NCI-H2171 treated with DMSO at 0.1 percent for 48 hours (cell line): ENCODE measurements at places on chromosomes 13 and 19.

- DNase-seq = no peak
Observed at GRCh38 chr19:53892981-53893325, 11.0 kb downstream of the PRKCG start.

GRCh38 chr13:73924607-73925006 lies 209.6 kb downstream of the KLF12 start:
- no peak for DNase-seq

DNA sequence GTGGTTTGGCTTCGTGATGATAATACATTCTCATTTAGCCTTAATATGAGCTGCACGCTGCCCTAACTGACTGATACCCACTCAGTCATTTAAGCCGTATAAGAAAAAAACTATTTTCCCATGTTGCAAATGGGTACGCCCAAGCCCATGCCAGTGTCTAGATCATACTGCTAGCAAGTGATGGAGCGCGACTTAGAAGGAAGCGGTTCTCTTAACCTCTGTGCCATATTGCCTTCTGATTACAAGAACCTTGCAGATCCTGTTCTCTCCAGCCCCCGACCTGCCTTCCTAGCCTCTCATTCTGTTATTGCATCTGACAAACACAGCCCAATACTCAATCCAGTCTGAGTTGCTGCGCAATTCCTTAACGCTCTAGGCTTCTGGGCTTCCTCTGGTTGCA lies 603 bp downstream of the GPALPP1 start:
- no peak for DNase-seq

DNA sequence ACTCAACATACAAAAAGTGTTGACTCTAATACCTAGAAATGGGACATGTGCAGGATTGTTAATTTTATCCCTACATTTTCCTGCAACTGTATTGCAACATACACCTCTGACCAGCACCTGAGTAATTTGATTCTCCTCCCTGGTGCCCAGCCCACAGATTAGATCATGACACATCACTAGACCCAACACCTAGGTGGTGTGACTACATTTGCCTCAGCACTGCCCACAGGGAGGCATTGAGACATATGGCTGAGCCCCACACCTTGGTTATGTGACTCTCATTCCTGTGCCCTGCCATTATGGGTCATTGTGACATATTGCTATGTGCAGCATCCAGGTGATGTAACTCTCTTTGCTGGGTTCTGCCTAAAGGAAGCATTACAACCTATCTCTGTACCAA lies 13.2 kb upstream of the ZNF254 start:
- no peak for DNase-seq

DNA sequence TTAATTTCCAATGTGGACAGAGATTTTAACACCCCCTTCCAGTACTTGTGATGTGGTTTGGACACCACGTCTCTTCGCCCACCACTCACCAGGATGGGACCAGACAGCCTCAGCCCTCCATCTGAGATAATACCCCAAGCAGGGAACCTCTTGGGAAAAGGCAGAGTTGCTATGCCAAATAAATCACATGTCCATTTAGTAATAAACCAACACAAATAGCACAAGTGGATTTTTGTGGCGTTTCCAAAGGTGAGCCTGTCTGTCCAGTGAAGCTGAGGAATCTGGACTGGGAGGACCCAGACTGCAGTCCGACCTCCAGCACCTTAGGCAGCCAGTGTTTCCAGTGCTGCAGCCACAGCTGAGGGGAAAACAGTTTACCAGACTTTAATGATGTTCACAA lies 34.1 kb upstream of the GAS6 start:
- DNase-seq = no peak

DNA sequence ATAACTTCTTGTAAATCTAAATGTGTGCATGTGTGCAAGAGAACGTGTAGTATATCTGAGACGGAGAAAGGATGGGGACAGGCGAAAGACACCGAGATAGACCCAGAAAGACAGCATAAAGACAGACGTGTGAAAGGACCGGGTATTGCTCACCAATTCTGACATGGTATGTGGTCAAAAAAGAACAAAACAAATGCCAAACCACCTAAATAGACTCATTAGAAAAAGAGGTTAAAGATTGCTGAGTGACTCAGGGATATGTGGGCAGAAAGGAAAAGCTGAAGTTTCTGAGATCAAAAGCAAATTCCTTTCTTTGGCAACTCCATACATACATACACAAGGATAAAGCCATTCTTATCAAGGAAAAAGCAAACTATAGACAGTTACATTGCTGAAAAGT lies 179.7 kb upstream of the TSC22D1 start:
- no peak for DNase-seq

DNA sequence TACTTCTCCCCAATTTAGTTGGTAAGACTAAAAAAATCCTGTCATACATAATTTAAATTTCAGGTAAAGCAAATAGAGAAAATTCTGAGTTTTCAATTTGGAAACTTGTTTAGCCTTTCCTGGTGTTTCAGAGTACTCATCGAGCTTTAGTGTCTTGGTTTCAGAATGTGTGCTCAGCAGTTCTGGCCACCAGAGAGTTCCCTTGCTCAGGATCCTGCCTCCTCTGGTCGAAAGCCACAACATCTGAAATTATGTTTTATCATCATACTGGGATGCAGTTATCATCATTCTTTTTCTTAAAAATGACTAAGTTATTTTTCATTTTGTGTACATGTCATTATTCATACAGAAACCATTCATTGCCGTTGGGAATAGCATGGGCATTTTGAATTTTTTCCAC lies 263.2 kb upstream of the SPRY2 start:
- DNase-seq = no peak

- no peak for DNase-seq
Observed at GRCh38 chr19:12092065-12092867, 27.7 kb downstream of the ZNF844 start.

DNA sequence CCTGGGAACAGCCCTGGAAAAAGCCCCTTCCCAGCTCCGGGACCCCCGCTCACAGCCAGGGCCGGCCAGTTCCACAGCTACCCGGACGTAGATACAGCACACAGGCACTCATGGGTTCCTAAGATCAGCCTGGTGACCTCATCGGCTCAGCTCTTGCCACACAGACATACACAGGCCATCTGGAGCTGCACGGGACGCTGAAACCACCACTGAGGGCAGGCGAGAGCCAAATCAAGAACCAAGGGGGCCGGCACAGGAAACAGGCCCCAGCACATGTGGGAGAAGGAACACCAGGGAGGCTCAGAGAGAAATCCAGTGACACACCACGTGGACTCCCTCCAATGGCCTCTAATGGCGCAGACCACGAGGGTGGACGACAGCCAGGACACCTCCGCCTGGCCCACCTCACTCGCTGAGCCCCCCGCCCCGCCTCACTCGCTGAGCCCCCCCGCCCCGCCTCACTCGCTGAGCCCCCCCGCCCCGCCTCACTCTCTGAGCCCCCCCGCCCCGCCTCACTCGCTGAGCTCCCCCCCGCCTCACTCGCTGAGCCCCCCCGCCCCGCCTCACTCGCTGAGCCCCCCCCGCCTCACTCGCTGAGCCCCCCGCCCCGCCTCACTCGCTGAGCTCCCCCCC lies 69.7 kb upstream of the C13orf46 start:
- DNase-seq = peak; percentile 59

DNA sequence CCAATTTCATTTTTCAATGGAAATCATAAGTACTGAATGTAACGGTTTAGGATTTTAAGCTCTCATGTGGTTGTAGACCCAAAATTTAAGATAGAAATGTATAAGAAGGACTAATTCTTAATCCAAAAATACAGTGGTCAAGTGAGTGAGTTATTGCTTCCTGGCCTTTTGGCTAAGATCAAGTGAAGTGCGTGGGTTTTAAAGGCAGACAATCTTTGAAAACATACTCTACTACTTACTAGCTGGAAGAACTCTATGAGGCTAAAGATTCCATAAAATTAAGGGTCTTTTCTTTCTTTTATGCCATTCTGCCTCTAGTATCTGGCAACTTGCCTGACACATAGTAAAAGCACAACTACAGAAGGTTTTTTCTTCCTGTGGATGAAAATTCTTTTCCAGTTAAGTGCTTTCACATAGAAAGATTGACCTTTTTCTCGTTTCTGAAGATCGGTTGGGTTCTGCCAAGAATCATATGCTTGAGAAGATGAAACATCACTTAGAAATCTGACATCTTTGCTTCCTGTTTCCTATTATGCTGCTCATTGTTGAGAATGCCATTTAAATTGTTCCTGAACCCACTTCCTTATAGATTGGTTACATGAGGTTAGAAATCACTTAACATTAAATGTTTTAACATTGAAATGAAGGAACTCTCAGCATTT lies 26.4 kb upstream of the SCEL start:
- DNase-seq = no peak

GRCh38 chr13:102771298-102772041 lies 2.1 kb downstream of the TEX30 start:
- DNase-seq = no peak

- DNase-seq = no peak
Observed at GRCh38 chr19:58571575-58571947, 1.6 kb downstream of the MZF1 start.

DNA sequence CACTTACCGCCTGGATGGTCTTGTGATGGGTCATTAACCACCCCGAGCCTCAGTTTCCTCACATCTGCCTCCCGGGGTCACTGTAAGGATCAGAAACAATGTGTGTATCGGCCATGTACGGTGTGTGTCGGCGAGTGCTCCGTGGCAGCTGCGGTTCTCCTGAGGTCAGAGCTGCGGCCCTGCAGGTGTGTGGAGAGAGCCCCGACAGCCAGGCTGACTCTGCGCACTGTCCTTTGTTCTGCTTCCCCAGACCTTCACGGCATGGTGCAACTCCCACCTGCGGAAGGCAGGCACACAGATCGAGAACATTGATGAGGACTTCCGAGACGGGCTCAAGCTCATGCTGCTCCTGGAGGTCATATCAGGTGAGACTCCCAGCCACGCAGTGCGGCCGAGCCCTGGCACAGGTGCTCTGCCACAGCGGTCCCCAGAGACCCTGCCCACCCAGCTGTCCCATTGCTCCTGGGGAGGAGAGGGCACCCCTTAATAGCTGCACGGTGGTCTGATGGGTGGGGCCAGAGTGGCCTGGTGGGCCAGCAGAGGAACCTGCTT lies 43.8 kb downstream of the CAPN12 start:
- no peak for DNase-seq

DNA sequence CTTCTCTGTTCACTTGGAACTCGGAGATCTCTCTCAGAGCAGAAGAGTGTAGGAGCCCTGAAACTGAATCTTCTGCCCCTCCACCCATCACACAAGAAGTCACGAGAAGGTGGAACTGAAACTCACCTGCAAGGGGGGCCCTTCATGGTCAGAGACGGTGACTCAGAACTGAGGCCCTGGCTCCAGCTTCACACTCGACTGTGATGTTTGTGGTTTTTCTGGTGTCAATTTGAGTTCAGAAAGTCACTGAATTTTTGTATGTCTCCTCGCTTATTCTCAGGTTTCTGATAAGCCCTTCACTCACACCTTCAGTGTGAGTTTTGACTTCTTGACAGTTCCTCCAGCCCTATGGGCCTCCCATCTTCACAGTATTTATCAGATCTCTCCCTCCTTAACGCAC lies 23.1 kb downstream of the SIGLEC5 start:
- no peak for DNase-seq

- peak; percentile 57 for DNase-seq
Observed at GRCh38 chr19:48695743-48696352, at the start of gene FUT2. Gene FUT2 (plus strand): TSS chr19:48695971. CDS start chr19:48702957, 6,986 bp downstream.

- no peak for DNase-seq
Observed at GRCh38 chr19:33304760-33305647, 2.7 kb upstream of the CEBPA start.

GRCh38 chr13:93309886-93310523 lies 83.4 kb downstream of the GPC6 start:
- no peak for DNase-seq

DNA sequence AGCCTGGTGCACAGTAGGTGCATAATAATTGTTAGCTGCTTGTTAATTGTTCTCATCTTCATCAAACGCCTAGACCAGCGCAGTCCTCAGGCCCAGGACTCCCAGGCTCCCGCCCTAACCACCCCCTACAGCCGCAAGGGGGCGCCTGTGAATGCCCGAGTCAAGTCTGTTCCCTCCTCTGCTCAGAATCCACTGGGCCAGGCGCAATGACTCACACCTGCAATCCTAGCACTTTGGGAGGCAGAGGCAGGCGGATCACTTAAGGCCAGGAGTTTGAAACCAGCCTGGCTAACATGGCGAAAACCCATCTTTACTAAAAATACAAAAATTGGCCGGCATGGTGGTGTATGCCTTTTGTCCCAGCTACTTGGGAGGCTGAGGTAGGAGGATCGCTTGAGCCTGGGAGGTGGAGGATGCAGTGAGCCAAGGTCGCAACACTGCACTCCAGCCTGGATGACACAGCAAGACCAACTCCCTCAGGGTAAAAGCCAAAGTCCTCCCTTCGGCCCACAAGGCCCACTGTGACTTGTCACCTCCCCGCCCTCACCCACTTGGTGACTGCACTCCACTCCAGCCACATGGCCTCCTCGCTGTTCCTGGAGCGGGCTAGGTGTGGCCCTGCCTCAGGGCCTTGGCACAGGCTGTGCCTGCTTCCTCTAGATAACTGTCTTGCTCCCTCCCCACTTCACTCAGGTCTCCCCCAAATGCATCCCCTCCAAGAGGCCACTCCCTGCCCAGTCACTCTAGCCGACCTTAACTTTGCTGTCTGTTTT lies 9.1 kb downstream of the ZNF653 start:
- DNase-seq = peak; percentile 16

DNA sequence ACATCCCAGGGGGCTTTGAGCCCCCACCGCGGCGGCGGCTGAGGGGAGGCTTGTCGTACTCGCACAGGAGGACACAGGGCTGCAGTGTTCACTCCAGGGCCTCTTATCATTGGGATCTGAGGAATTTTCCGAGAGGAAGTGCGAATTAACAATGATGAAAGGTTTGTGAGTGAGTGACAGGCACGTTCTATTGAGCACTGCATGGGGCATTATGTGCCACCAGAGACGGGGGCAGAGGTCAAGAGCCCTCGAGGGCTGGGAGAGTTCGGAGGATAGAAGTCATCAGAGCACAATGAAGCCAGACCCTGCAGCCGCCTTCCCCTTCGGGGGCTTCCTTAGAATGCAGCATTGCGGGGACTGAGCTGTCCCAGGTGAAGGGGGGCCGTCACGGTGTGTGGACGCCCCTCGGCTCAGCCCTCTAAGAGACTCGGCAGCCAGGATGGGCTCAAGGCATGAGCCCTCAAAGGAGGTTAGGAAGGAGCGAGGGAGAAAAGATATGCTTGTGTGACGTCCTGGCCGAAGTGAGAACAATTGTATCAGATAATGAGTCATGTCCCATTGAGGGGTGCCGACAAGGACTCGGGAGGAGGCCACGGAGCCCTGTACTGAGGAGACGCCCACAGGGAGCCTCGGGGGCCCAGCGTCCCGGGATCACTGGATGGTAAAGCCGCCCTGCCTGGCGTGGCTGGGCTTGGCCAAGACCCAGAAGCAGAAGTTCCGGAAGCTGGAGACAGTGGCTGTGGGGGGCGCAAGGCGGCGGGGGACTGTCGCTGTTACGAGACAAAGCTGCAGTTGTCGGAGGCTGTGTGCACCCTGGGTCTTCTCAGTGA lies 53.9 kb downstream of the MCF2L start:
- no peak for DNase-seq
